ENCODE measurements at places on chromosomes 5 and 9.

GRCh38 chr9:92393686-92394085 is 10.7 kb downstream of the OGN start:
- no peak for DNase-seq

DNA sequence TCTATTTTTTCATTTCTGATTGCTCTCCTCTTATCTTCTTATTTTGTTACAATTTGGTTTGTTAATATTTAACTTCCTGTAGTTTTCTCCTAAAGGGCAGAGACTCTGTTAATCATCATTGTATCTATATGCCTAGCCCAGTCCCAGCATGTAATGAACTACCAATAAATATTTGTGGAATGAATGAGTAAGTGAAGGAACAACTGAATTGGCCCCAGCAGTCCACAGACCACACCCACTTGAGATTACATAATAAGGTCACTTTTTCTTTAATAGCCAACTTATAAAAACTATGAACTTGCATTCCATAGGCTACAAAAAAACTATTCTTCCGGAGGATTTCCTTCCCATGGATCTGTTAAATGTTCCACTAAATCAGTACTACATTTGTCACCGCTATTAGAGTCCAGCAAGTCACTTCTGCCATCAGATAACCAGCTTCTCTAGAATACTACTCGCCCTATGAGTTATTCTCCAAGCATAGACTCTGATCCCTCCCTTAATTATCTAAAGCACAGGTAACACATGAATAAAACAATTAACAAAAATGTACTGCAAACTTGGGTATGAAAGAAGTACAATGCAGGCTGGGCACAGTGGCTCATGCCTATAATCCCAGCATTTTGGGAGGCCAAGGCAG is 27.5 kb upstream of the TNPO1 start:
- DNase-seq: no peak

DNA sequence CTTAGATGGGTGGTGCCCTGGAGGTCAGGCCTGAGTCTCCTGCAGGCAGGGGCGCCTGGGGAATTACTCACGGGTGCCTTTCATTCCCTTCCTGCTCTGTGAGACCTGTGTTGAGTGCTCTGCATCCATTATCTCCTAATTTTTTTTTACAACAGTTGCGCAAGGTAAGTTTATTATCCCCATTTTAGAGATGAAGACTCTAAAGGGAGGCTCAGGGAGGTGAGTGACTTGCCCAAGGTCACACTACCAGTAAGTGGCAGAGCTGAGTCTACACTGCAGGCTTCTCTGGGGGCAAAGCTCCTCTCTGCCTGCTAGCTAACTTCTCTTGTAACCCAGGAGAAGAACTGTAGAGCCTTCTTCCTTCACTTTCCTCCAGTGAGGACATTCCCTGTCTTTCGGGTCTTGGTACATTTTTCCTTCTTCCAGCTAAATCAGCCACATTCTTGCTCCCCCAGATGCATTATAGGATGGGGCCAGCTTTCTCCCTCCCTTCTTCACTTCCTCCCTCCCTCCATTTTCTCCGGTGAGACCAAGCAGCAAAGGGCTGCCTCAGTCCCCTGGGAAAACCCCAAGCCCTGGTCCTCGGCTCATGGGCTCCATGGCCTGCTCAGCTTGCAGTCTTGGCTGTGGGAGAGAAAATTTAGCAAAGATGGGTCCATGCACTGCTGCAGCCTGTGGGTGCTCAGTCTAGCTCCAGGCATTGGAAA is 1.8 kb downstream of the PRR7 start:
- no peak for DNase-seq

DNA sequence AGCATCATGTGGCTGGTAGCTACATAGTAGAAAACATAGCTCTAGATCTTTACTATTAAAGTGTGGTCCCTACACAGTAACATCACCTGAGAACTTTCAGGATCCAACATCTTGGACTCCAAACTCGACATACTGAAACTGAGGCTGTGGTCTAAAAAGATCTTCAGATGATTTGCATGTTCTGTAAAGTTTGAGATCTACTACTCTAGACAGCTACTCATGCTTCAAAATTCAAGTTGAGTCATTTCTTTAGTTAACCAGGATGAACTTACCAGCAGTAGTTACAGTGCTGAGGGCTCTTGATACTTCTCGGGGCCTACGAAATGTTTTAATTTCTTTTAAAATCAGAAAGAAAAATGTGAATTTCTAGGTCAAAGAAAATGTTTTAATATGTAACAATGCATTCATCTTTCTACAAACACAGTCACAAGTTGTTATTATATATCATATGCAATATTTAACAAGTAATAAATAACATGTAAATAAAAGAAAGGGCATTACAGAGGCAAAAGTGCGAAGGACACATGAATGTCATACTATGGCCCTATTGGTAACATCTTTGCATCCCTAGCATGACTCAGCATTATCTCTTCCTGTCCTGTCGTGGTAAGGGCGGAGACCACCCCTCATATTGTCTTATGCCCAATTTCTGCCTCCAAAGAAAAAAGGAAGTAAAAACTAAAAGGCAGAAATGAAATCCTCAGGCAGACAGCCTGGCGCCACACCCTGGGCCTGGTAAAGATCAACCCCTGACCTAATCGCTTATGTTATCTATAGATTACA is 563.9 kb upstream of the TLE4 start:
- no peak for DNase-seq
